NCI-H1436 (cell line): ENCODE measurements at places on chromosomes 13 and 19.

- DNase-seq: no peak
Measured at GRCh38 chr19:13042443-13043130, 47.3 kb downstream of the NFIX start.

DNA sequence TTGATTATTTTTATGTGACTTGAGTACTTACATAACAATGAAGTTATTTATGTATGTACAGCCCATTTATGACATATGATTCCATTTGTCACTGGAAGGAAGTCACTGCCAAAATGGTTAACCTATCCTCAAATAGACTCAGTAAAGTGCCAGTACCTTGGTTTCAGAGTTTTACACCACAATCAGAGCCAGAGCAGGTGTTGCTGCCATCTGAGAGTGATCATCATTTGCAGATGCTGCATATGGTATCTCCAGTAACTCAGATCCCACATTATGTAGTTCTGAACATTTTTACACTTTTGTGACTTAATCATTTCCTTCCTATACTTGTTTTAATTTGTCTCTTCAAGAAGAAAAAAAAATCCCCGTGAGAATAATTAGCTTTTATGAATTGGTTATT, 313.3 kb downstream of the HS6ST3 start:
- no peak for DNase-seq

- DNase-seq: no peak
Measured at GRCh38 chr13:23796551-23796950, 92.6 kb downstream of the MIPEP start.

DNA sequence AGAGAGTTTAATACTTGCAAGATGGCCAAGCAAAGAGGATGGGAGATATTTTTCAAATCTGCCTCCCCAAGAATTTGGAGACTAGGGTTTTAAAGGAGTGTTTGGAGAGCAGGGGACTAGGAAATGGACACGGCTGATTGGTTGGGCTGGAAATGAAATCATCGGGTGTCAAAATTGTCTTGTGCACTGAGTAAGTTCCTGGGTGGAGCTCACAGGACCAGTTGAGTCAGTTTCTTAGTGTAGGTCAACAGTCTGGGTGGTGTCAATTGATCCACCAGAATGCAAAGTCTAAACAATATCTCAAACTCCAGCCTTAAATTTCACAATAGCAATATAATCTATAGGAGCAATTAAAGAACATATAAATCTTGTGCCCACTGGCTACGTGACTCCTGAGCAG, 23.0 kb upstream of the CEACAM4 start:
- no peak for DNase-seq

DNA sequence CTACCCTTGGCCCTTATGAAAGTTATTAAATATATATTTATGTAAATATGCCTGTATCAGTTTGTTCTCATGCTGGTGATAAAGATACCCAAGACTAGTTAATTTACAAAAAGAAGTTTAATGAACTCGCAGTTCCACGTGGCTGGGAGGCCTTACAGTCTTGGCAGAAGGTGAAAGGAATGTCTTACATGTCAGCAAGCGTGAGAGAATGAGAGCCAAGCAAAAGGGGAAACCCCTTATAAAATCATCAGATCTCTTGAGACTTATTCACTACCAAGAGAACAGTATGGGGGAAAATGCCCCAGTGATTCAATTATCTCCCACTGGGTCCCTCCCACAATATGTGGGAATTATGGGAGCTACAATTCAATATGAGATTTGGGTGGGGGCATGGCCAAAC, 506.0 kb upstream of the ATXN8OS start:
- DNase-seq: no peak

DNA sequence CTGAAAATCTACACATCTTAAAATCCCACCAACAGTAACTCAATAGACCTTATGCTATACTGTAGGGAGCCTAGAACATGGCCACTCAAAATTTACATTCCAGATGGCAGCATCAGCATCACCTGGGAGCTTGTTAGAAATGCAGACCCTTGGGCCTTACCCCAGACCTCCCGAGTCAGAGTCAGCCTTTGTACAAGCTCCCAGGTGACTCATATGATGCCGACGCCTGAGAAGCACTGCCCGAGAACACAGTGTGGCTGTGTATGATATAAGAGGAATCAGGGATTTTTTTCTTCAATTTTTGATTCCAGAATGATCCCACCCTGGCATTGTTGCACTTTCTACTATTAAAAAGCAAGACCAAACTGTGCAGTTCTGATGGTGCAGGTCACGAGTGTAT, 35.9 kb upstream of the CNMD start:
- DNase-seq: no peak

- no peak for DNase-seq
Measured at GRCh38 chr13:30504081-30504480, 38.3 kb upstream of the HMGB1 start.

DNA sequence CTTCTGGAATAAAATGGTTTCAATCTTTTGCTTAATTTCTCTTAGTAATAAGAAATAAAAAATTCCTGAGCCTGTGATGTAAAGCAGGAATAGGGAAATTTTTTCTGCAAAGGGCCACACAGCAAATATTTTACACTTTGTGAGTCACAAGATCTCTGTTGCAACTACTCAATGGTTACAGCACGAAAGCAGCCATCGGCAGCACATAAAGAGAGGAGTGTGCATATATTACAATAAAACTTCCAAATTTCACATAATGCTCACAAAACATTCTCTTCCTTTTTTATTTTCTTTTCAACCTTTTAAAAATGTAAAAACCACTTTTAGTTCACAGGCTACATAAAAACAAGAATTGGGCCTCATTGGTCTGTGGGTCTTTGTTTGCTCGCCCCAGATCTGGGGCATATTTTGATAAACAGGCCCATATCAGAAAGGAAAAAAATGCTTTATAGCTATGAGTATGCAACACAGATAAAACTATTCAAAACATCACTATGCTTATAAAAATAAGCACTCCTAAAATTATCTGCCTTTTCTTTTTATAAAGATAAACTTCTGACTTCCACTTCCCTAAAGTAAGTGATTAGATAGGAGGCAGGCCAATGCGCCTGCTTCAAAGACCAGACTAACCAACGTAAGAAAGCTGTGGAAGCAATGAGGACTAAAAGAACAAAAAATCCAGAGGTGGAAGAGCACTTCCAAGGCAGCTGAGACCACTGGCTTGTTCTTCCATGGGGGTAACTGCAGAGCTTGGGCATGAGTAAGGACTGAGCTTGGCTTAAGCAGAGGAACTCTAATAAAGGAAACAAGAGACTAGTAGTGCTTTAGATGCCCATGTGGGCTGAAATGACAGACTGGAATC, 26.5 kb downstream of the MYCBP2 start:
- no peak for DNase-seq

DNA sequence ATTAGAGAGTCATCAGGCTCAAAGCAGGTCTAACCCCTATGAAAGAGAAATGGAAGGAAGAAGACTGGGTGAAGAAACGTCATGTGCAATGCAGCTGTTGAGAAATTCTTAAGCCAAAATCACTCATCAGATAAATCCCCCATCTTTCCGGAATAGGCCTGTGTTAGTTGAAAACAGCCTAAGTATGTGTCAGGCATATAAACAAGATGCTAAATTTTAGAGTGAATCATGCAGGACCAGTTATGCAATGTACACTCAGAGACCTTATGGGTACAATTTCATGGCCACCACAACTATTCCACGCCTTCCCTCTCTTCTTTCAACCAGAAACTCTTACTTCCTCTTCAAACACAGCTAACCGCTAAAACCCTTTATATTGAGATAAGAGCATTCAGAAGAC, 717.7 kb upstream of the ATXN8OS start:
- no peak for DNase-seq

GRCh38 chr13:66265371-66265770, 964.8 kb downstream of the PCDH9 start:
- no peak for DNase-seq

GRCh38 chr13:99736541-99736940, 235.0 kb downstream of the ZIC5 start:
- no peak for DNase-seq

DNA sequence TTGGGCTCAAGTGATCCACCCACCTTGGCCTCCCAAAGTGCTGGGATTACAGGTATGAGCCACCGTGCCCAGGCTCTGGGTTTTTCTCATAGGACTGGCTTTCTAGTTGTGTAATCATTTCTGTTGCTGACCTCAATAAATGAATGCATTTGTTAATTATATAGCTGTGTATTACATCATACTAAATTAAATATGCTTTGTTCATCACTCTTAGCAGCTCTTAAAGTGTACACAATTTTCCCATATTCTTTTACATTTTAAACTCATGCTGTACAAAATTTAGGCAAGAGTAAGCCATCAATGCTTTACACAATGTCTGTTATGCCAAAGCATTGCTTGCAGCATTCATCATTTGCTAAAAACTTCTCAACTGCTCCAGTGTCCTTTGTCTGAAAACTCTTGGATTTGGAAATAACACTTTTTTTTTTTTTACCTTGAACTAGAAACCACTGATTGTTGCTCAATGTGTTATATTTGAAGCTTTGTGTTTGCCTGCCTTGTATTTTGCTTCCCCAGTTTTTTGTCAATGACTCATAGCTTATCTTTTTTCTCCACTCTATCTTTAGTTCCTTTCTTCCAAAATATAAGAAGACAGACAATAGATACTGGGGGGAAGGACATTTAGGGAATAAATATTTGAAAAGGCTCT, 31.4 kb downstream of the CCDC122 start:
- DNase-seq: no peak

GRCh38 chr19:51123802-51124201, 904 bp upstream of the SIGLEC9 start:
- no peak for DNase-seq

DNA sequence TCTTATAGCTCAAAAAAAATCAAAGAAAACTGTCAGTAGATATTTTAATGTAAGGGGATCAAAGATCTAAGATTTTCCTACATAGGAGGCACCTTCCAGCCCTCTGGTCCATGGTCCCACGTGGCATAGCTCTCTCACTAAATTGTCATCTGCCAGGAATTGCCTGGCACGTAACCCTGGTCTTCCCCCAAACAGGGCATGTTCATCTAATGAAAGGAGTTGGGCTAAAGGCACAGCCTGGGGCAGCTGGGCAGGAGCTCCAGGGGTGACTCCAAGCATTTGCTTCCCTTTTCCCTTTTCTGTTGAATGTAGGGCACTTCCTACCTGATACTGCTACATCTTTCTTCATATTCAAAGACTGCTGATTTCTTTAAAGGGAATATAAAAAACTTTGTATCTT, 148.7 kb downstream of the COL4A1 start:
- DNase-seq: no peak

GRCh38 chr13:98765996-98766519, 13.6 kb upstream of the SLC15A1 start:
- no peak for DNase-seq

DNA sequence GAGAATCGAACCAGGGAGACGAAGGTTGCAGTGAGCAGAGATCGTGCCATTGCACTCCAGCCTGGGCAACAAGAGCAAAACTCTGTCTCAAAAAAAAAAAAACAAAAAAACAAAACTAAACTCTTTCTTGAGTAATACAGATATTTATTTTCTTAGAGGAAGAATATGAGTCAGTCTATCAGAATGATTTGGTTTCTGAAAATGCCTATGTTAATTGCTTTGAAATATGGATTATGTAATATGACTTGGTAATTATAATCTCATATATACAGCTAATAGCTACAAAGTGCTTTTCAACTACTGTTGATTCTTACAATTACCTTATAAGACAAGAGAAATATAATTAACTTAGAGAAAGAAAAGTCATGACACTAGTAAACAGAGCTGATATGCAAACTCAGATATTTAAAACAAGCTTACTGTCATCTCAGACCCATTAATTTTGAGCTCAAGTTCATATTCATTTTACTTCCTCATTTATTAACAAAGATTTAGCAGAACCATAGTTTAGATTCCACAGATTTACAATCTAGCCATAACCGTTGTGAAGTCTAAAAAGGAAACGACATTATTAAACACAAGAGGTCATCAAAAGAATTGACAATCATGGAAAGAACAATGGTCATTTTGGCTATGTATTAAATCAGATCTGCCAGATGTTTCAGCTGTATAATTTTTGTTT, 88.0 kb downstream of the TBC1D4 start:
- no peak for DNase-seq

DNA sequence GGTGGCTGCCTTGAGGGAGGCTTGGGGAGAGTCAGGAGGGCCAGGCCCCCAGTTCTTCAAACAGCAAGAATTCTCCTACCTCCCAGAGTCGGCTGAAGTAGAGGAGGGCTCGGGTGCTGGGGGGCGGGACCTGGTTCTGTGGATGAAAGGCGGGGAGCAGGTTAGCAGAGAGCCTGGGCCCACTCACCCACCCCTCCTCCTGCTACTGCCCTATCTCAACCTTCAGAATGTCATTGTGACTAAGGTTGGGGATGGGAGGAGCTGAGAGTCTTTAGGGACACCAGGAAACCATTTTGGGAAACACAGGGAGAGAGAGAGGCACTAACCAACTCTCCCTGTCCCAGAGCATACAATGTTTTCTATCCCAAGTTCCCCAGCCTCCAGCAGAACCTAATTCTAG, 10.7 kb downstream of the DMKN start:
- DNase-seq: no peak

GRCh38 chr13:82647540-82647939, 1234.7 kb downstream of the SLITRK1 start:
- DNase-seq: no peak

DNA sequence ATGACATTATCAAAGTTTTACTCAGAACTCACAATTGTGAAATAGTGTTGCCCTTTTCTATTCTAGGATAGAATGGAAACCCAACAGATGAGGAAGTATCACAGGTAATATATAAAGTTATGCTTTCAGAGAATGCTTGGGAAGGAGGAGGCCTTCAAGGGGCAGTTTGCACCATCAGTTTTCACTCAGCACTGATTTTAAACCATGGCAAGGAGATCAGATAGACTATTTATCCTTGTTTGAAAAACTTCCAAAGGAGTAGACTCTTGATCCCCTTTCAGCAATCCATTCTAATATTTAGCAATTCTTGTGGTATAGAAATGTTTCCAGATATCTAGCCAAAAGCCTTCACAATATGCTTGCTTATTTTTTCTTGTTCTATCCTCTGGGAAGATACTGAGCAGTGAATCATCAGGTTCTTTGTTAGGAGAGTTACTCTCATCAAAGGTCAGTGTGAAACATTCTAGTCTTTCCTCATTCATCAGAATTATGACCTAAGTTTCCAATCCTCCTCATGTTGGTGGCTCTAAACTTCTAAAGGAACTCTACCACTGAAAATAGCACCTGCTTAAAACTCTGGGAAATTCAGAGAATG, 3.8 kb downstream of the GPC6 start:
- DNase-seq: no peak

- DNase-seq: no peak
Measured at GRCh38 chr19:14093117-14093823, 2.7 kb upstream of the SAMD1 start.

DNA sequence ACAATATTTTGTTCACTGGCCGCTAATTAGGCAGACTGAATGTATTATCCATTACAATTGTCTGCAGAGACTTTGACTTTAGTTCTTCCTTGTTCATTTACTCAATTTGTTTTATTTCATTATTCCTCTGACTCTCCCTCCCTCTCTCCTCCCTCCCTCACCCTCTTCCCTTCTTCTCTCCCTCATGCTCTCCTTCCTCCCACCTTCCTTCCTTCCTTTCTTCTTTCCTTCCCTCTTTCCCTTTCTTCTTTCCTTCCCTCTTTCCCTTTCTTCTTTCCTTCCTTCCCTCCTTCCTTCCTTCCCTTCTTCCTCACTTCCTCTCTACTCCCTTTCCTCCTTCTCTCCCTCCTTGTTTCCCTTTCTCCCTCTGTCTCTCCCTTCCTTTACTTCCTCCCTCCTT, 1591.0 kb upstream of the SLC10A2 start:
- no peak for DNase-seq

- no peak for DNase-seq
Measured at GRCh38 chr19:51479531-51480331, 1.4 kb downstream of the CEACAM18 start.
